ENCODE measurements at places on chromosomes 3 and 15.

DNA sequence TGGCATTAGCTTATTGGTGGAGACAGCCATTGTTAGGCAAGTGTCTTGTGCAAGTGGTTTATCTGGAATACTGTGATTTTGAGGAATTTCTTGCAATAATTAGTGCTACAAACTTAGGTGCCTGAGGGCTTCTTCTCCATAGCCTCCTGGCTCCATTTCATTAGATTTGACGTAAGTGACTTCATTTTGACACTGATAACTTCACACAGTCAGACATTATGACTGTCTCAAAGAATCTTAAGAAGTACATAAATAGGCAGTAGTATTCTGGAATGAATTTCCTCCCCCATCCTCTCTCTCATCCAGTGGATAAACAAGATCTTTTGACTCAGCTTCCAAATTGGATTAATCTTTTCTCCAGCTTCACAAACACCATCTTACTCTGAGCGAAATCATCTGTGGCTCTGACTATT, 19.0 kb downstream of the ARL14 start:
- DNase-seq = no peak

DNA sequence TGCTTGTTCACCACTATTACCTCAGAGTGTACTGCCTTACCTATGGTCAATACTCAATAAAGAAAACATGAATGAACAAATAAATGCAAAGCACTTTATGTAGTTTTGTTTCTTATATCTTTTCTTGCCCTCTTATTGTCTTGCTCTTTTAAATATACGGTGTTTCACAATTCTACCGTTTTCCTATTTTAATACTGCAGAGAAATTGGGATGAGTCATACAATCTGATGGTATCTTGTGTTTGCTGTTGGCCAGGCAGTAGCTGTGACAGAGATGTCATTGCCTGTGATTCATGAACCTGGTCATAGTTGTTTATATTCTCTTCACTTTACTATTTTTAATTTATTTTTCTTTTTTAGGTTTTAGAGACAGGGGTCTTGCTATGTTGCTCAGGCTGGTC, 48.3 kb downstream of the SERP1 start:
- no peak for DNase-seq

- DNase-seq = no peak
Observed at GRCh38 chr15:96336108-96336595, 5.7 kb downstream of the NR2F2 start.

DNA sequence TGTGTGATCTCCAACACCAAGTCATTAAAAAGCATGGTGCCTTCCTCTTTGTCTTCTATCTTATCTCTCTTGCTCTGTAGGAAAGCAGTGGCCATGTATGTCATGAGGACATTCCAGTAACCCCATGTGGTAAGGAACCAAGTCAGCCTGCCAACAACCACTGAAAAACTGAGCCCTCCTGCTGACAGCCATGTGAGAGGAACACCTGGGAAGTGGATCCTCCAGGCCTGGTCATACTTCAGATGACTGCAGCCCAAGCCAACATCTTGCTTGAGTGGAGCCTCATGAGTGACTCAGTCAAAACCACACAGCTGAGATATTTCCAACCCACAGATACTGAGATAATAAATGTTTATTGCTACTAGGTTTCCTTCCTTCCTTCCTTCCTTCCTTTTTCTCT, 597.3 kb downstream of the ZIC1 start:
- DNase-seq = no peak

GRCh38 chr3:194840661-194841514, 155.2 kb downstream of the FAM43A start:
- no peak for DNase-seq

DNA sequence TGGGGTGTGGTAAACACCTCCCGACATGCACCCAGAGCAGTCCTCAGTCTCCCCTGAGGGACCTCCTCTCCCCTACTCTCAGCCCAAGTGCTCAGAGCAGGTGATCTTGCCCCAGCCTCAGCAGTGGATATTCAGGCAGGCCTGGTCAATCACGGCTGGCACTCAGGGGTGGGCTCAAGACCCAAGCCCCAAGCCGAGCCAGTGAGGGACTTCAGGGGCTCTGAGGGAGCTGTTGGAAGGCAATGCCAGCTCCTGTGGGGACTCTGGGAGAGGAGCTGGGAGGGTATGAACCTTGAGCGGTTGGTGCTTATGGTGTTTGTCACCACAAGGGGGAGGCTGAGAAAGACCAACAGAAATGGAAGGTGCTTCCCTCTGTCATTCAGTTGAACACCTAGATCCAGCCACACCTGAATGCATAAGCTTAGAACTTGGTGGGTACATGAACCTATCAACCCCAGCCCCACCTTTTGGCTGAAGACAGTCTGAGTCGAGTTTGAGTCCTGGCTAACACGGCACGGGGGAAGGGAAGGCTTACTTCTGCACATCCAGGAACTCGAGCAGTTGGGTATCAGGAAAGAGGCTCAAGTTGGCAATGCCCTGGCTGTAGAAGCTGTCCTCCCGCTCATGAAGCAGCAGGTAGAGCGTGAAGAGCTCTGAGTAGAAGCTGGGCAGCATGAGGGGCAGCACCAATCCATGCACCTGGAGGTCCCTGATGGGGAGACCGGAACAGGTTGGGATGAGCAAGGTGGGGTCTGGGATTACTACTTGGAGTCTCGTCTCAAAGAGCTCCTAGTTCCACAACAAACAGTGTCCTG, 19.2 kb downstream of the ALS2CL start:
- DNase-seq = no peak

DNA sequence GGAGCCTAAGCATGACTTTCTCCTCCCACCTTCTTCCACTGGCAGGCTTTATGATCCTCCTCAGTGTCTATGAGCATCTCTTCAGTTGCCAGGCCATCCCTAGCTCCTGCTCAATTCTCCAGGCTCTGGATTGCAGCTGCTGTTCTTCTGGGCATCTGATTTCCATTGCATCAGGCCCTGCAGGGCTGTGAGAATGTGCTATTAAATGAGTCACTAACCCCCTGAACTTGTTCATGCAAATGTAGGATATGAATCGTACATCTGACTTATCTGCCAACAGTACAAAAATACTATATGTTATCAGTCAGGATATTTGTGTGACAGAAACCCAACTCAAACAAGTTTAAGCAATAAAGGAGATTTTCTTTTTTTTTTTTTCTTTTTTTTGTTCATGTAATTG, 11.9 kb downstream of the GPR176 start:
- no peak for DNase-seq

- DNase-seq = no peak
Observed at GRCh38 chr3:42195879-42196330, 70.1 kb downstream of the CCK start.

Measured in NCI-H1092 (cell line).